B cell (primary cell): ENCODE measurements at places on chromosomes 11 and 22. TPM values are rescaled to one million over a fixed set of nuclear protein-coding genes. Genes with fewer than 3 reads are reported as not detected.
A peak's percentile ranks its signal among the peaks of the same experiment; 100 is the strongest.

Gene MFRP
- not detected in 2 replicates for total RNA-seq

Gene PATE2
- not detected in 2 replicates for total RNA-seq

Gene GRM5
- not detected in 2 replicates for total RNA-seq

- DNase-seq: no peak
- H3K27me3 ChIP-seq: no peaks in the 10 kb centered on the region
- peaks cover 3% of the 10 kb centered on the region for H3K36me3 ChIP-seq
- peak overlapping the region; percentile 35 for H3K27ac ChIP-seq
These were observed 38.0 kb downstream of the IL18BP start for GRCh38 chr11:72036687-72037086.

DNA sequence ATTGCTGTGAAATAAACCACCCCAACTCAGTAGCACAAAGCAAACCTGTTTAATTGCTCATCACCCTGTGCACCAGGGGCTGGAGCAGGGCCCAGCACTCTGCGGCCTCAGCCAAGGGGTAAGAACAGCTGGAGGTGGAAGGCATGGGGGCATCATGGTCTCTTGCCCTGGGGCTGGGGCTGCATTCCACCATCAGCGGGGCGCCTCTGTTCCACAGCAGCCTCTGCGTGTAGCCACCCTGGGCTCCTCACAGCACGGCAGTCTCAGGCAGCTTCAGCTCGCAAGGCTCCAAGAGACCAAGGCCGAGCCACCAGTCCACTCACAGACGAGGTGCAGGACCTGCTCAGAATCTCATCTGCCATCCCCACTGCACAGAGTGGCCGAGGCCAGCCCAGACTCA is 630.7 kb downstream of the TBC1D22A start:
- no peak overlapping the region for H3K27ac ChIP-seq
- no peaks in the 10 kb centered on the region for H3K4me1 ChIP-seq
- no peak overlapping the region for H3K4me3 ChIP-seq

DNA sequence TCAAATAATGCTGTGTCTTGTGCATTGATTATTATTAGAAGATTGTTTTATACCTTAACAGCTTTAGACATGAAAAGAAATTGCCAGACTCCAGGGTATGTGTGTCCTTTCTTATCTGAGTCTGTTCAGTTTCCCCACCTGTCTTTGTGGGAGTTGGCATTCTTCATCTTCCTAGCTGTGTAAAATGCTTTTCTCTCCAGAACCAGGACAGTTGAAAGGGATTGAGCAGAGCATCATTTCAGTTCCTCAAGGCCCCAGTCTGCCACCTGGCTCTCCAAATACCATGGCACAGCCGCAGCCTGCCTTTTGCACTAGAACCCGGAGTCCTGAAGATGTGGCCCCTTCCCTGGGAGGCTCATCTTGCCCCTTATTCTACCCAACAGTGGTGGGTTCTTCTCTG is 851.9 kb downstream of the NTM start:
- H3K27me3 ChIP-seq: no peaks in the 10 kb centered on the region
- no peaks in the 10 kb centered on the region for H3K4me1 ChIP-seq
- DNase-seq: no peak
- no peak overlapping the region for H3K4me3 ChIP-seq

- no peak overlapping the region for H3K27ac ChIP-seq
- H3K27me3 ChIP-seq: no peaks in the 10 kb centered on the region
- no peak overlapping the region for H3K4me3 ChIP-seq
- H3K4me1 ChIP-seq: no peaks in the 10 kb centered on the region
These were observed 139.3 kb downstream of the MYO18B start for GRCh38 chr22:25881210-25881755.

DNA sequence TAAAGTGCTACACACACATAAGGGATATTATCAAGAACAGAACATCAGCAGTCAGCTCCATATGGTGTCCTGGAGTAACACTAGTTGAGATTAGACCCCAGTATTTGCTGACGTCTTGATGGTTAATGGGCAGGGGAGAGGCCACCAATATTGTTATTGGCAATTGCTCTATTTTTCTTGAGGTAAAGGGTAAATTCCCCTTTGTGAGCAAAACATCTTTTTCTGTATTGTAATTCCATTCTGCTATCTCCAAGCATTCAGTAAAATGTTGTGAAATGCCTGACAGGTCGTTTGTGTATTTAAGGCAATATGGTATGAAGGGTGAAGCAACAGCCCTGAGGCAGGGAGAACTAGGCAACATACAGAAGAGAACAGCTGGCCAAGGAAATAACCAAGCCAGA is 21.9 kb downstream of the PC start:
- H3K27ac ChIP-seq: no peak overlapping the region
- no peaks in the 10 kb centered on the region for H3K4me1 ChIP-seq
- no peaks in the 10 kb centered on the region for H3K27me3 ChIP-seq
- H3K4me3 ChIP-seq: no peak overlapping the region

- no peak overlapping the region for H3K4me3 ChIP-seq
- peaks cover 8% of the 10 kb centered on the region for H3K4me1 ChIP-seq
- H3K27me3 ChIP-seq: no peaks in the 10 kb centered on the region
- no peaks in the 10 kb centered on the region for H3K36me3 ChIP-seq
- H3K27ac ChIP-seq: peak overlapping the region; percentile 69
These were observed 503.4 kb downstream of the DLG2 start for GRCh38 chr11:85123752-85124231.

DNA sequence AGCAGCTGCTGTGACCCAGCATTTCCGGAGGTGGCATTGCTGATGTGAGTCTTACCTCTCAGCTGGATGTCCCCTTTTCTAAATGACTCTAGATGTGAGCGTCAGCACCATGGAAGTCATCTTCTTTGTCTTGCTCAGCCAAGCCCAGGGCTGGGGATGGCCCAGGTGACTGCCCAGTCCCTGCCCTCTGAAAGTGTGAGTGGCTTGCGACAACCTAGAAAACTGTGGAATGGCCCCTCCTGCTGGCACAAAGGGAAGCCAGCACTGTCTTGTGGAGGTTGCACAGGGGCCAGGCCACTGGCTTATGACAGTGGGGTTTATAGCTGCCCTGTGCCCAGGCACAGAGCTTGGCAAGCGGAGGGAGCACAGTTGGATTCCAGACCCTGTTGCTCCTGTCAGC is 6.2 kb downstream of the TUB start:
- H3K27me3 ChIP-seq: peaks cover 14% of the 10 kb centered on the region
- no peak overlapping the region for H3K27ac ChIP-seq
- DNase-seq: no peak
- H3K4me1 ChIP-seq: no peaks in the 10 kb centered on the region
- H3K4me3 ChIP-seq: no peak overlapping the region
- no peaks in the 10 kb centered on the region for H3K36me3 ChIP-seq

GRCh38 chr22:35915477-35916013 is 113.1 kb downstream of the RBFOX2 start:
- H3K27me3 ChIP-seq: peaks cover 5% of the 10 kb centered on the region
- H3K4me1 ChIP-seq: peaks cover 5% of the 10 kb centered on the region
- H3K4me3 ChIP-seq: no peak overlapping the region
- no peak overlapping the region for H3K27ac ChIP-seq
- no peaks in the 10 kb centered on the region for H3K36me3 ChIP-seq
- DNase-seq: no peak

- H3K27ac ChIP-seq: no peak overlapping the region
- H3K4me1 ChIP-seq: no peaks in the 10 kb centered on the region
- no peaks in the 10 kb centered on the region for H3K27me3 ChIP-seq
- no peak overlapping the region for H3K4me3 ChIP-seq
These were observed 75.4 kb downstream of the AASDHPPT start for GRCh38 chr11:106152824-106153223.

DNA sequence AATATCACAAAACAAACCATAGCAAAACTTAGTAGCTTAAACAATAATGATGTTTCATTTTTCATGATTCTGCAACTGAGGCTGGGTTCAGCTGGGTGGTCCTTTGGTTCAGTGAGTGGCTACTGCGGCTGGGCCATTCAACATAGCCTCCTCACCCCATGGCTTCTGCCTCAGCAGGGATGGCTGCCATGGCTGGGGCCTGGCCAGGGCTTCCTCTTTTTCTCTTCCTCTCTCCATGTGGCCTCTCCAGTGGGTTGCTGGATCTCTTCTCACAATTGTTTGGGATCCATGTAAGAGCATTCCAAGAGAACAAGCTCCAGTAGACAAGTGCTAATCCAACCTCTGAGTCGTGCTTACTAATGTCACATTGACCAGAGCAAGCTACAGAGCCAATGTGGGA is 248.6 kb upstream of the PLET1 start:
- H3K4me3 ChIP-seq: no peak overlapping the region
- DNase-seq: no peak
- no peak overlapping the region for H3K27ac ChIP-seq

Gene DUSP8
- total RNA-seq: 4.3 and 5.2 TPM in 2 replicates

DNA sequence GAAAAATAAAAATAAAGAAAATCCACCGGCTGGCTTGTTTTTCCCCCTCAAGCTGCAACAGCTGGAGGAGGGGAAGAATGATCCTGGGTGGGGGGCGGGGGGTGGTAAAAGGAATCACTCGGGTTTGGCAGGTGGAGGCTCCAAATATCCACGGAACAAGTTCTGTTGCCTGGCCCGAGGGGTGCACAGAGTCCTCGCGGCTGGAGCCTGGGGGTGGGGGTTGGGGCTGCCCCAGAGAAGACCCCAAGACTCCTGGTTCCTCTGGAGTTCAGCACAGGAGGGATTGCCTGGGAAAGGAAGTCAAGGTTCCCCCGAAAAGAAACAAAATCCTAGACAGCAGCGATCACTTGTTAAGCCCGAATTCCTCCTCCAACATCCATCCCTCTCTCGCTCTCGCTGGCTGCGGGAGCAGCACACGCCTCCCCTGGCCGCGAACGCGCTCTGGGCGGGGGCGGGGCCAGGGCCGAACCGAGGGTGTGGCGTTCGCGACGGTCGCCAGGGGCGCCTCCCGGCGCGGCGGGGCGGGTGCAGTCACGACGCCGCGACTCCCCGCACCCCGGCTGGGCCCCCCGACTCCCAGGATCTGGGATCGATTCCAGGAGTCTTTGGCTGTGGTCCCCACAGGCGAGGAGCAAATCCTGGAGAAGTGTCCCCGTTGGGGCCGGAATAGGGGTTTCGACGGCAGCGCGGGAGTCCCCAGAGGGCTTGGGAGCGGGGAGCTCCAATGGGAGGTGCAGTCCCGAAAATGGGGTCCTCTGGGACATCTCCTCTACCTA is at the start of gene KCNA4:
Gene KCNA4 (minus strand): TSS at position 443 of the 776 bp plus-strand sequence. CDS start 4,352 bp downstream, outside the sequence.
- no peak for DNase-seq
- H3K4me1 ChIP-seq: no peaks in the 10 kb centered on the region
- peaks cover 16% of the 10 kb centered on the region for H3K27me3 ChIP-seq

DNA sequence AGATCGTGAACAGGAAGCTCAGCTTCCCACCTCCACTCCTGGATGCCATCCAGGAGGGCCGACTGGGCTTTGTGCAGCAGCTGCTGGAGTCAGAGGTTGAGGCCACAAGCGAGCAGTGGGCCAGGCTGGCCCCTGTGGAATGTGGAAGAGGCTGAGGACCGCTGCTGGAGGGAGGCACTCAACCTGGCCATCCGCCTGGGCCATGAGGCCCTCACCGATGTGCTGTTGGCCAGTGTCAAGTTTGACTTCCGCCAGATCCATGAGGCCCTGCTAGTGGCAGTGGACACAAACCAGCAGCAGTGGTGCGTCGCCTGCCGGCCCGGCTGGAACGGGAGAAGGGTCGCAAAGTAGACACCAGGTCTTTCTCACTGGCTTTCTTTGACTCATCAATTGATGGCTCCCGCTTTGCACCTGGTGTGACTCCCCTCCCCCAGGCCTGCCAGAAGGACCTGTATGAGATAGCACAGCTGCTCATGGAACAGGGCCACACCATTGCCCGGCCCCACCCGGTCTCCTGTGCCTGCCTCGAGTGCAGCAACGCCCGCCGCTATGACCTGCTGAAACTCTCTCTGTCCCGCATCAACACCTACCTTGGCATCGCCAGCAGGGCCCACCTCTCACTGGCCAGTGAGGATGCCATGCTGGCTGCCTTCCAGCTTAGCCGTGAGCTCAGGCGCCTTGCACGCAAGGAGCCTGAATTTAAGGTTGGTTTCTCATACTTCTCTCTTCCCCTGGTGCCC is 24.9 kb downstream of the ART5 start:
- no peak overlapping the region for H3K27ac ChIP-seq
- no peaks in the 10 kb centered on the region for H3K36me3 ChIP-seq
- H3K4me3 ChIP-seq: no peak overlapping the region
- DNase-seq: no peak
- H3K4me1 ChIP-seq: peaks cover 13% of the 10 kb centered on the region

DNA sequence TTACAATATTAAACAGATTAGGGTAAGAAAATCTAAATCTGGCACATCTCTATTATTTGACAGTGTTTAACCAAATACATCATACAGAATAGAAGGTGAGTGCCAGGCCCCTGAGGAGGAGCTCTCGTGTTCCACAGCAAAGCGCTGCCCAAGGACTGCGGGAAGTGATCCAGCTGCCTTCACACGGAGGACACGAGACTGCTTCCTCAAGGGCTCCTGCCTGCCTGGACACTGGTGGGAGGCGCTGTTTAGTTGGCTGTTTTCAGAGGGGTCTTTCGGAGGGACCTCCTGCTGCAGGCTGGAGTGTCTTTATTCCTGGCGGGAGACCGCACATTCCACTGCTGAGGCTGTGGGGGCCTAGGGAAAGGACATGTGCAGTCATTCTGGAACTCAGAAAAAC is 71.1 kb downstream of the NCAPD3 start:
- H3K36me3 ChIP-seq: peaks cover 50% of the 10 kb centered on the region
- DNase-seq: no peak
- no peak overlapping the region for H3K27ac ChIP-seq

- no peak overlapping the region for H3K4me3 ChIP-seq
- no peak overlapping the region for H3K27ac ChIP-seq
- H3K36me3 ChIP-seq: no peaks in the 10 kb centered on the region
These were observed 12.0 kb upstream of the MALAT1 start for GRCh38 chr11:65486570-65487466.

Gene SLC16A8
- not detected in 2 replicates for total RNA-seq

- H3K27ac ChIP-seq: peak overlapping the region; percentile 43
- DNase-seq: no peak
- no peaks in the 10 kb centered on the region for H3K36me3 ChIP-seq
- peaks cover 42% of the 10 kb centered on the region for H3K4me1 ChIP-seq
These were observed 6.0 kb downstream of the VSIG2 start for GRCh38 chr11:124745835-124746620.

DNA sequence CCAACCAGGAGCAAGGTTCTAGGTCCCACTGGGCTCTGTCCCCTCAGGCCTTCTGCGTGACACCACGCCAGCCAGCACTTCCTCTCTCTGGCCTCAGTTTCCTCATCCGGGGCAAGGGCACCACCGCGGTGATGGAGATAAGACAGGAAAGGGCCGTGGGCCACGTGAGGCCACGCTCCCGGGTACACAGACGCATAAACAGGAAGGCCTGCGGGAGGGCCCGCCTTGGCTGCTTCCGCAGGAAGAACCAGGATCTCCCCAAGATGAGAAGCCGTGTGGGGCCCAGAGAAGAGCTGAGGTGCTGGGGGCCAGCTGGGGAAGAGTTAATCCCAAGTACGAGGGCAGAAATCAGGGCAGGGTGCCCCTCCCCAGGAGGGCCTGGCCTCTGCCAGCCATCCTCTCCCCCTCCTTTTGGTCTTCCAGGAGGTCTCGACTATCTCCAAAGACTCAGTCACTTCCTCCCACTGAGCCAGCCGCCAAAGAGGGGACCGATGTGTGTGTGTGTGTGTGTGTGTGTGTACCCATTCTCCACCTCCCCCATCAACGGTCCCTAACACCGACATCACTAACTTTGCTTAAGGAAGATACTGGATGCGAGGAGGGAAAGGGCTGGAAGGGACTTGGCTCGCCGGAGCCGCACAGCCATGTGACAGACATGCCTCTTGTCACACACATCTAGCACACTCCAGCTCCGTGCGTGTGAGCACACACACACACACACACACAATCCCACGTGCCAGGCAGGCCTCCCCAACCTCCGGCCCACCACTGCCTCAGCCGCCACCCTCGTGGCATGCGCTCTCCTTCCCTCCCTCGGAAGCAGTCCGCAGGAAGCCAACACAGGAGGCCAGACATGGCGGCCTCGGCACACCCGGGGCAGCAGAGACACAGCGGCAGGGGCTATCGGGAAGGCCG is 1.4 kb downstream of the MFNG start:
- H3K27ac ChIP-seq: peak overlapping the region; percentile 93
- H3K4me1 ChIP-seq: peaks cover 24% of the 10 kb centered on the region
- no peaks in the 10 kb centered on the region for H3K27me3 ChIP-seq
